GDM1 (cell line): ENCODE measurements at places on chromosomes 13 and 19.
A peak's percentile ranks its signal among the peaks of the same experiment; 100 is the strongest.

DNA sequence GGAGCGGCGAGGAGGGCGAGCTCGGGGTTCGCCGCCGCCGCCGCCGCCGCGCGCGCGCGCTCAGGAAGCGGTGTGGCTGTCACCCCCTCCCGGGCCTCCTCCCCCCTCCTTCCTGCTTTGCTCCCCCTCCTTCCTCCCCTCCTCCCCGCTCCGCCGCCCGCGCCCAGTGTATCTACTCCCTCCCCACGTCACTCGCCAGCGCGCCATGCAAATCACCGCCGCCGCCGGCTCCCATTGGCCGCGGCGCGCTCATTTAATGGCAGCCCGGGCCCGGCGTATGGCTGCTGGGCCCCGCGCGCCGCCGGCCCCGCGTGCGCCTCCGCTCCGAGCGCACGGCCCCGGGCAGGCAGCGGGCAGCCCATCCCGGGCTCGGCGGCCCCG is 335 bp upstream of the SOX1 start:
- no peak for DNase-seq

DNA sequence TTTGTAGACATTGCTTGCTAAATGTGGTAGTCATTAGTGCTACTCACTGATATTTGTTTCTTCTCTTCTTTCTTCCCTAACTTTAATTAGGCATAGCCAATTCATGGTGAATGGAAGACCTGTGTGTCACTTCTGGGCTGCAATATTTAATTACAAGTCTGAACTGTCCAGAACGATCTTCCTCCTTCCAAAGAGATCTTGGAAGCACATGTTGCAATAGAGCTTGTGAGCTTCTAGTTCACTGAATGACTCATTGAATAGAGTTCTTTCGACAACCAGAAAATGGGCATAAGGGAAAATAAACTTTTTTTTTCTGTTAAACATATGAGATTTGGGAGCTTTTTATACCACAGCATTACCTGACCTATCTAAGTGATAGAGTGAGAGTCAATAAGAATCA is 1264.6 kb downstream of the PCDH9 start:
- no peak for DNase-seq

GRCh38 chr19:15337202-15337601 is 4.9 kb upstream of the BRD4 start:
- no peak for DNase-seq

GRCh38 chr13:83503424-83503823 is 378.9 kb downstream of the SLITRK1 start:
- DNase-seq: no peak

DNA sequence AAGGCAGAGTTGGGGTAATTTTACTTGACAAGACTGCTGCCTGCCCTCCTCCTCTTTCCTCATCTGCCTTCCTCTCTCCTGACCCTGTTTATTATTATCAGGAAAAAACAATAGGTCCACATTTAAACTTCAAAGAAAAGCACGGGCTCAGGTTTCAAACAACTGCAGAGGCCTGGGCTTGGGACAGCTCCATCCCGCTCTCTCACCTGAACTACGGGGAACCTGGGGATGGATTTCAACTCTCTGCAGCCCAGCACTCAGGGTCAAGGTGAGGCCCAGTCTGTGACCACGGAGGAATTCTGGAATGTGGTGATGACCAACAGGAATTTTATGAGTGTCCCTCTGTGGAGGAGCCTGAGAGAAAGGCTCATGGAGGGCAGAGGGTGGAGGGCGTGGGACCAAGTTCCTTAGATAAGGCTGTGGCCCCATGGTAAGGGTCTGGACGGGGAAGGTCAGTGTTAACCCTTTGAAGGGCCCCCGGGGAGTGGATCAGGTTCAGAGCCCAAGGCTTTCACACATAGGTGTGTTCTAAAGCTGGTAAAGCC is 220.8 kb upstream of the MAB21L1 start:
- DNase-seq: no peak

GRCh38 chr13:91526543-91527033 is 128.2 kb downstream of the GPC5 start:
- no peak for DNase-seq

DNA sequence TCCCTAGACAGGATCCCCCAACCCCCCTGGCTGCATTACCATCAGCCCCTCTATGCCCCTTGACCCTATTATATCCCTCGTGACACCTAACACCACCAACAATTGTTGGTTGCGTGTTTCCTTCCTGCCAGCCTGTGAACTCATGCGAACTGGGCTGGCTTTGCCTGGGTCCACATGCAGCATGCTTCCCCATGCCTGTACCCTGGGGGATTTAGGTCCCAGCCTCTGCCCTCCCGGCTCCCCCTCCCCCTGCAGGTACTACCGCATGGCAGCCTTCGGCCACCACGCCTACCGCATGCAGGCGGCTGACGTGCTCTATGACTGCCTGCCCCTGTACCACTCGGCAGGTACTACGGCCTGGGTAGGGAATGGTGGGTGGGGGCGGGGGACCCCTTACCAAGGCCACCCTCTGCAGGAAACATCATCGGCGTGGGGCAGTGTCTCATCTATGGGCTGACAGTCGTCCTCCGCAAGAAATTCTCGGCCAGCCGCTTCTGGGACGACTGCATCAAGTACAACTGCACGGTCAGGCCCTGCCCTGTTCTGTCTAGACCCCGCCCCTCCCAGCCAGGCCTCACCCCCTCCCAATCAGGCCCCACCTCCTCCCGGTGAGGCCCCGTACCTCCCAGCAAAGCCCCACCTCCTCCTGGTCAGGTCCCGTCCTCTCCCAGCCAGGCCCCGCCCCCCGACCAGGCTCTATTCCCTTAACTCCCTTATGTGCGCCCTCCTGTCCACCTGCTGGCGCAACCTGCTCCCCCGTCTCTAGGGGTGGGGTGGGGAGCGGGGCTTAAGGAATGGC is 18.5 kb downstream of the SLC27A1 start:
- peak; percentile 5 for DNase-seq

GRCh38 chr13:48600374-48601364 is 53.1 kb upstream of the CYSLTR2 start:
- DNase-seq: peak; percentile 23

- DNase-seq: no peak
Observed at GRCh38 chr13:100333141-100333540, 244.2 kb downstream of the PCCA start.

DNA sequence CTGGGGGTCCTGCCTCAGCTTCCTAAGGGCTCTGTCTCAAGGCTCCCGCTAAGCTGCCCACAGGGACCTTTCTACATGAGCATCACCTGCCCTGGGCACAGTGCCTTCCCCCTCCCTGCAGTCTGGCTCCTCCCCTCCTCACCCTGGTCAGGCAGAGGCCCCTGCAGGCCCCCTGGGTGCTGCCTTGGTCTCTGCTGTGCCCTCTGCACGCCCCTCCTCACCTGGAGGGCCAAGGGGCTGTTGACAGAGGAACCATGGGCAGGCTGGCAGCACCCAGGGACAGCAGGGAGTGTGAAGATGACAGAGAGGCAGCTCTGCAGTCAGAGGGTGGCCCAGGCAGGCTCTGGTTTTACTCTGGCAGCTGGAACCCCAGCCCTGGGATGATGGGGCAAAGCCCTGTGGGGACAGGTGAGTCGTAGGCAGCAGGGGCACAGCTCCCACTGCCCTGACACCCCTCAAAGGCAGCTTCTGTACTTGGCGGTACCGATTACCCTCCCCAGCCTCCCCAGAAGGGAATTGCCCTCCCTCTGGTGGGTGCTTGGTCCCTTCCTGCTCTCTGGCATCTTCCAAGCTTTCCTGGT is 43.1 kb downstream of the SUGP2 start:
- DNase-seq: no peak

- no peak for DNase-seq
Observed at GRCh38 chr13:102128216-102128810, 273.5 kb downstream of the FGF14 start.

- DNase-seq: no peak
Observed at GRCh38 chr13:95050800-95051615, 250.2 kb downstream of the ABCC4 start.

DNA sequence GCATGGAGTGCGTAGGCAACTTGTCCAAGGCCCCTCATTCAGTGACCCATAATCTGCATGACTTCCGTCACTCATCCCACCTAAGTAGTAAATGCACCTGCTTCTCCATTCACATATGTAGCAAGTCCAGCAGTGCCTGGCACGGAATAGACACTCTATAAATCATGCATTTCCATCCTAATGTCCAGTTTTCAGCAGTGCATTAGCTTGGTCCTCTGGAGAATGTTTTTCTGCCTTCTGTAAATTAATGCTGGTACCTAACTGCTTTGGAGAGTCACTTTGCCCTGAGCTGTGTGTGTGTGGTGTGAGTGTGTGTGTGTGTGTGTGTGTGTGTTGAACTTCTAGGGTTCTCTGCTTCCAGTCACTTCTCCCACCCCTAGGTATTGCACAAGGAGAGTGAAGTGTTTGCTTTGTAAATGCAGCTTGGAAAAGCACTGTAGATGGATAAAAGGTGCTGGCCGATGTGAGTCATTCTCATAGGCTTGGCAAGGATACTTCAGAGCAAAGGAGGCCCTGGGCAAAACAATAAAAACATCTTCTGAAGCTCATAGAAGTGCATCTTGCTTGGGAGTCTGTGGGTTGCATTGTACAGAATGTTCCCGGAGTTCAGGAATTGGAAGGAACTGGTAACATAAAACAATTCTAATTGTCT is 181.8 kb downstream of the KATNAL1 start:
- no peak for DNase-seq

DNA sequence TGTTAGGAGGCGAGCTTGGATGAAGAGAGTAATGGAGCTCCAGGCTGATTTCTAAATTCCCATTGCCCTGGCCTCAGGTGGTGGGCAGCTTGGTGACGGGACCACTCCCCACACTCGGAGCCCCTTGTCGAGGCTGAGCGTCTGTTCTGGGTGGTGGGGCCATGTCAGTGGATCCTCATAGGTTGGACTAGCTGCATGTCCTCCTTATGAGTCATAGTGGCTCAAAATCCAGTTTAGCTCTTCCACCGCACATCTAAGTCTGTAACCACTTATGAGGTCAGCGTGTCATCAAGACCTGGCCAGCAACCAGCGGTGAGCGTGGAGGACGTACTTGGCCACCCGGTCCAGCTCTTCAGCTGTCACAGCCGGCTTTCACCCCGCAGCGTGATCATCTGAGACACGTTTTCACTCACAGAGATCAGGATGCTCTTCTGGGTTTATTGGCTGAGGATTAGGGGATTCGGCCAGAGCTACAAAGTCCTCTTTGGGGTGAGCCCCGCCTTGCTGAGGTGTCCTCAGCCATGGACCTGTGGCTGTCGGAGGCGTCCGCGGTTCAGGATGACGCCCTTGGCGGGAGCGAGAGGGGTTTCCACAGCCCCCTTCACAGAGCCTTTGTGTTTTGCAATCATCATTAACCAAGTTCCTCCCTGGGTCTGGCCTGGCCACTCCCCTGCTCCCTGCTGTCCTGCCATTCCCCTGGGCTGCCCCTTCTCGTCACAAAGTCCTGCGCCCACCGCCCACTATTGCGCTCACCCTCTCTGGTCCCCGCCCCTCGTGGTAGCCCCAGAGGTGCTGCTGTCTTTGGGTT is 41.9 kb downstream of the ADPRHL1 start:
- DNase-seq: no peak

DNA sequence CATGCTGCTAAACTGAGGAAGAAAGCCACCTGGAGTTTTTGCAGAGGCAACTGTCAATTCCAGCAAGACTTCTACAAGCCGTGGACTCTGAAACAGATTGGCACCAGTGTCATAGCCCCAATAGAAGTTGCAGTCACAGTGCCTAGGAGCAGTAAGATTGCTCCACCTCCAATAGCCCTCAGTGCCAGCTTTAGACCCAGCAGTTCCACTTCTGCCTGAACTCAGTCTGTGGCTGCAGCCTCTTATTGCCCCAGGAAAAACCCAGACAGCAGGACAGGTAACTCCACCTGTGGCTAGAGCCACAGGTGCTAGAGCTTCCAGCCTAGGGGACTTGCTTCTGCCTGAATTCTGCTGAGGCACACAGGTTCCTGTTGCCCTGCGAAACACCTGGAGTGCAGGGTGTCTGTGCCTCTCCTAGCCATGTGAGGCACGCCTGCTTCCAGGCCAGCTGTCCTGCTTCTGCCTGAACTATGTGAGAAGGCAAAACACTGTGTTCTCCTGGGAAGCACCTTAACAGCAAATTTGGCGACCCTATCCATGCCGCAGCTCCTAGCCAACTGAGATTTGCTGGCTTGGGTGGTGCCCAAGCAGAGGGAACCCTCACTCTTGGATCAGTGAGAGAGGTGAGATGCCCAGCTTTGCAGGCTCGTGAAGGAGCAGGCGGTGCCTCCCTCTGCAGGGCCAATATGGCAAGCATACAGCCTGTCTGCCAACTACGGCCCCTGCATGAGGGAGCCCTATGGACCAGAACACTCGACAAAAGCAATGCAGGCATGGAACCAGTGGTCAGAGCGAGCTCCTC is 607.6 kb downstream of the PCDH17 start:
- DNase-seq: no peak
